CD4-positive, alpha-beta T cell treated with Interleukin-2 at 100 ng/mL for 4 hours (primary cell): ENCODE measurements at places on chromosomes 6 and 20.

GRCh38 chr20:51767867-51768758 is at the start of gene ATP9A:
ATP9A (minus strand) TSS chr20:51768390; CDS start chr20:51768369, 21 bp downstream.
- no peak for DNase-seq

- DNase-seq = no peak
Measured at GRCh38 chr6:100833972-100834574, 47.1 kb downstream of the ASCC3 start.

DNA sequence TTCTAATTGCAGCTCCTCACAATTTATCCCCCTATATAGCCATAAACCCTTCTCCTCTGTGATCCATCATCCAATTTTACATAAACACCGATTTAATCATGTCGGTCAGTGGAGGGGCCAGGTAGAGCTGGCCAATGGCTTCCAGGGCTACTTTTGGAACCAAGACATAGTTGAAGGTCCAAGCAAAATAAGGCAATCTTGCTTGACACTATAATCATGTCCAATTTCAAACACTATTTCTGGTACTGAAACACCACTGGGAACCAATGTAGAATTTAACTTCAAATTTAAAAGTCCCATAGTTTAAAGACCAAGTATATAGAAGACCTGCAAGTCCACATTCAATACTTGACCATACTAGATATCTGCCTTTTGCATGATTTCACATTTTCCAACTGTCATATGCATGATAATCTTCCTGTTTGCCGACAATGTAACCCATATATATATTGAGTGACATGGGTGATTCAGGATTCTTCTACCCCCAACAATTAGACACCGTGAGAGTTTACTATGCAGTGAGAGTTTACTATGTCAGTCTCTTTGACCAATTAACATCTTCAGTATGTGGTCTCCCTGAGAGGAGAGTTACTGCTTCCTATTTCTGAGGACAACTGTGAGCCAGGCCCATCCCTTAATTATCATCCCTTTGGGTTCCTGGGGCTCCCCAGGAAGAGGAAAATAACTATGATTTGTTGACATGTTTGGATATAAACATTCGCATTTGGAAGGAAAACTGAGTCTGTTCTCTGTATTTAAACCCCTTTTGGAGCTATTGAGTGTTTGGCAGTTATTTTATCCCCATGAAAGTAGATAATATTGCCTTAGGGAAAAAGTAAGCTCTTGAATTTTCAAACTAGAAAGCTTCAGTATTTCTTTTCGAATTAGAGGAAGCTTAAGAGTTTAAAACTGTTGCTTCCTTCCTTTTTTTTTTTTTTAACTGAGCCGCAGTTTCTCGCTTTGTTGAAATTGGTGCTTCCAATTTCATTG is 31.8 kb downstream of the SAMD3 start:
- DNase-seq = no peak

- no peak for DNase-seq
Measured at GRCh38 chr6:170046791-170047626, 243.9 kb downstream of the DLL1 start.

- DNase-seq = no peak
Measured at GRCh38 chr6:81797591-81797990, 45.1 kb upstream of the TENT5A start.

DNA sequence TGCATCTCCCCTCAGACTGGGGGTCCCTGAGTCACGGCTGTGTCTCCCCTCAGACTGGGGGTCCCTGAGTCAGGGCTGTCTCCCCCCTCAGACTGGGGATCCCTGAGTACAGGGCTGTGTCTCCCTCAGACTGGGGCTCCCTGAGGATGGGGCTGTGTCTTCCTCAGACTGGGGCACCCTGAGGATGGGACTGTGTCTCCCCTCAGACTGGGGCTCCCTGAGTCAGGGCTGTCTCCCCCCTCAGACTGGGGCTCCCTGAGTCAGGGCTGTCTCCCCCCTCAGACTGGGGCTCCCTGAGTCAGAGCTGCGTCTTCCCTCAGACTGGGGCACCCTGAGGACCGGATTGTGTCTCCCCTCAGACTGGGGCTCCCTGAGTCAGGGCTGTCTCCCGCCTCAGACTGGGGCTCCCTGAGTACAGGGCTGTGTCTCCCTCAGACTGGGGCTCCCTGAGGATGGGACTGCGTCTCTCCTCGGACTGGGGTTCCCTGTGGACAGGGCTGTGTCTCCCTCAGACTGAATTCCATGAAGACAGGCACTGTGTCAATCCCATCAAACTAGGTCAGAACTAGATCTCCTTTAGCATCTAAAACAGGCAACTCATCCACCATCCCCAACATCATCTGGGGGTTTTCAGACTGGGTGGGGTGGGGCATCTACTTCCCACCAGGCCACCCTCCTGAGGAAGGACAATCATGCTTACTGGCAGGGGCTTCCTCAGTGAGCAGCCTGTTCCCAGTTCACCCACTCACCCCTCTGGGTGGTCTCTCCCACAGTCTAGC is 60.7 kb downstream of the MRPL14 start:
- DNase-seq = no peak

GRCh38 chr6:18215436-18215835 is 48.9 kb downstream of the DEK start:
- no peak for DNase-seq

DNA sequence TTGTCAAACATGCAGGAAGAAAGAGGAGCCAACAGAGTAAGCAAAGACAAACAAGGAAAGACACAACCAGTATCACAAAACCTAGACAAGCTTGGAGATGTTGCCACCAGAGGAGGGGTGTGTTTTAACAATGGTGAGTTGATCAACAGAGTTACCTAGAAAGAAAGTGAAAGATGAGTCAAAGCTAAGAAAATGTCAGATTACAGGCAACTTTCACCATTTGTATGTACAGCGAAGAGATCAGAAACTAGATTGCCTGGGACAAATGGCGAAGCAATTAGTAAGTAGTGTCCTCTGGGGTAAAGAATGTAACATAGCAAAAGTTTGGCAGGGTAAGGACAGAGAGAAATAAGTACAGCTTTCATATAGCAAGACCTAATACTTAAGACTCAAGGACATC is 51.6 kb upstream of the POU3F2 start:
- DNase-seq = no peak

DNA sequence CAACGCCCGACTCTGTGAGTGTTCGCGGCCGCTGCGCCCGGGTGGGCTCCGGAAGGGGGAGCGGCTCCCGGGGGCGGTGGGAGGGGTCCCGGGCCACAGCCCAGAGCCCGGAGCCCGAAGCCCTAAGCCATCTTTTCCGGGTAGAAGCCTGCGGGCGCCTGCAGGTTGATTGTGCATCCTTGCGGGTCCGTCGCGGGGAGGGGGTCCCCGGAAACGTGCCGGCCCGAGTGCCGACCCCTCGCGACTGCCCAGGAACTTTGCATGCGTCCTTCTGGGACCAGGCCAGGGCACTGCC is 413 bp downstream of the PTPRA start:
- peak; percentile 59 for DNase-seq

DNA sequence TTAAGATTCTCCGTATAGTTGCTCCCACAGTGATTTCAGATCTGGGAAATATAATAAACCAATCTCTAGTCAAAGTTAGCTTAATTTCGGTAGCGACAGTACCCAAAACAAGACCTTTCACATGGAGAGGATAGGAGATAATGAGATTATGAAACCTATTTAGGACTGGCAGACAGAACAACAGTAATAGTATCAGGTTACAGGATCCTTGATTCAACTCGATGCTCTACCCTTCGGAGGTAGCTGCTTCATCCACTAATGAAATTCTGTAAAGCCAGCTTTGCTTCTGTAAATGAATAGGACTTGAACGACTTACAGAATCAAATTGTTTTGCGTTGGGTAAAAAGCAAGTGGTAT is 534 bp upstream of the AKIRIN2 start:
- no peak for DNase-seq

DNA sequence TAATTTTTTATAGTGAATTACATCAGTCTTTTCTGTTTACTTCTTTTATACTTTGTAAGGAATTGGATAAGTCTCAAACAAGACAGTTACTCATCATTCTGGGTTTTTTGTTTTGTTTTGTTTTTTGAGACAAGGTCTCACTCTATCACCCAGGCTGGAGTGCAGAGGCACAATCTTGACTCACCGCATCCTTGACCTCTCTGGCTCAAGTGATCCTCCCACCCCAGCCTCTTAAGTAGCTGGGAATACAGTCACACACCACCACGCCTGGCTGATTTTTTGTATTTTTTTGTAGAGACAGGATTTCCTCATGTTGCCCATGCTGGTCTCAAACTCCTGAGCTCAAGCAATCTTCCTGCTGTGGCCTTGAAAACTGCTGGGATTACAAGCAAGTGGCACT is 524.3 kb downstream of the EYS start:
- DNase-seq = no peak
